ENCODE measurements at places on chromosomes 6 and 20.

DNA sequence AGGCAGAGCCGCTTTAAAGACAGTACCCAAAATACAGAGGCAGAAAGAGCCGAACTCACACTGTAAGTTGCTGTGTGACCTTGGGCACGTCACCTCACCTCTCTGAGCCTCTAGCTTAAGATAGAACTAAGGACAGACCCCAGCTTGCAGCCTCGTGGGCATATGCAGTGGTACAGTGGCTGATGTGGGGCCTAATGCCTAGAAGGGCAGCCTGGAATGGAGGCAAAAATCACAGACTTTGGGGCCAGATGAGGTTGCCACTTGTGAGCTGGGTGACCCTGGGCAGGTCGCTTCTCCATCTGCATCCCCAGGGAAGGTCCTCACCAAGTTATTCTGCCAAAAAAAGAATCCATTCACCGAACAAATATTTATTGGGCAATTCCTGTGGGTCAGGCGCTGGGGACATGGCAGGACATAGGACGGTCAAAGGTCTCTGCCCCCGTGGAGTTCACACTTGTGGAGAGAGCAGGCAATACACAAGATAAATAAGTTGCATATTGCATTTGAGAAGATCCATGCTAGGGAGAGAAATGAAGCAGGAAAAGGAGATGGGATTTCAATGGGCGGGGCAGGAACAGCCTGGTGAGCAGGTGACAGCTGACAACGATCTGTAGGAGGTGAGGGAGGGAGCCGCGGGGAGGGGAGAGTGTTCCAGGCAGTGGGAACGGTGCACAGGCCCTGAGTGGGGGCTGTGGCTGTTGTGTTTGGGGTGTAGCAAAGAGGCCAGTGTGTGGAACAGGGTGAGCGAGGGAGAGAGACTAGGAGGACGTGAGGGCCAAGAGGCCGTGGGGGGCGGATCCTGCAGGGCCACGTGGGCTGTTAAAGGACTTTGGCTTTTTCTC is 115.2 kb downstream of the CEBPB start:
- no peak for DNase-seq

DNA sequence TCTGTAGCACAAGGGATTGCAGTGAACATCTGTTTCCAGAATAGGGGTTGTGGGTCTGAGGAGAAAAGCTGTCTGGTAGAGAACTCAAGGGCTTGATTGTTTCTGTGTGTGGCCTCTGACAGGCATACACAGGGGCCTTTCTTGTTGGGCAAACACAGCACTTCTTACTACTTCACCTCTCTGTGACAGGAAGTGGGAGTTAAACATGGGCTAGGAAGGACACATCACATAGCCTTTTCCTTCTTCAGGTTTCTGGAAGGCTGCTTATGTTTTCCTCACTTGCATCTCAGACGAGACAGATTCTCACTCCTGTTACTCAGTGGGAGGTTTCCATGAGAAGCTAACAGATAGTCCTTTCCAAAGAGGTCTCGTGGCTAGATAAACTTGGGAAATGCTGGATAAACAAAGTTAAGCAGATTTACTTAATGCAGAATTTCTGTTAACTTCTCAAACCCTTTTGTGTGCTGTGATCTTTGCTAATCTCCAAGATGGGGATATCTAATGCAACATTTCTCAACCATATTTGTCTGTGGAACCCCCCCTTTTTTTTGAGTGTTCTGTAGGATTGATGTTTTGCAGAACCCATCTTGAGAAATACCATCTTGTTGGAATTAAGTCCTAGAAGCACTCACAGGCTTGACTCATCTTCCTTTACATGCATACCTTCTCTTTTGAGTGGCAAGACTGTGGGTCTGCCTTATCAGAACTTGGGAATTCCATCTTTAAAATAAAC is 41.9 kb upstream of the RNF8 start:
- no peak for DNase-seq

DNA sequence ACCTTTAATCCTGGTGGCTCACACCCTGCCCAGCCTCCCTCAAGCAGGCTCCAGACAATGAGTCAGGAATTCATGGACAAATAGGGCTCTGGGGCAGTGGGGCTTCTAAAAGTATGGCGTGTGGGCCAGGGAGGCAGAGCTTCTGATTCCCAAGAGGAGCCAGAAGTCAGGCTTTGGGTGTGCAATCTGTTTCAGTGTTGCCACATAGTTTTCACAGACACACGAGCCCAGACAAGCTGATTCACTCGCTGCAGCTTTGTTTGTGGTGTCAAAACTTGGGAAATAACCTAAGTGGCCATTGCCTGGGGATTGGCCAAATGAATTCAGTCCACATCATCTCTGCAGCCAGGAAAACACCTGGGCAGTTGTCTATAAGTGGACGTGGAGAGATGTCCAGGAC is 9.2 kb downstream of the PEDS1 start:
- peak; percentile 95 for DNase-seq

- DNase-seq, result no peak
Observed at GRCh38 chr20:34705397-34706301, 1.5 kb downstream of the TP53INP2 start.

DNA sequence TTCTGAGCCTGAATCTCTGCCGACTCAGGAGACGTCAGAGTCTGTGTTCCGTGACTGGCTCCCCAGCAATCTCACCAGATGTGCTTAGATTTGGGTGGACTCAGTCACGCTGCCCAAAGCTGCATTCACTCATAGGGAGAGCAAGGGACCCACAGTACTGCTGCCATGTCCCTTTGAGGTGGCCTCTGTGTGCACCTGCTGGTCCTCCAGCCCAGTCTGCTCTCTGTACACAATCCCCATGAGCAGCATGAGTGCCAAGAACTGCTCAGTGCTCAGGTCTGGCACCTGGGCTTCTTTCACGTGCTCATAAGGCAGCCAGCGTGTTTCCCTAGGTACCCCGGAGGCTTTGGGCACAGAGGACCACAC is 44.2 kb upstream of the TIAM2 start:
- no peak for DNase-seq

GRCh38 chr6:93468291-93468690 is 48.9 kb upstream of the EPHA7 start:
- DNase-seq, result no peak

DNA sequence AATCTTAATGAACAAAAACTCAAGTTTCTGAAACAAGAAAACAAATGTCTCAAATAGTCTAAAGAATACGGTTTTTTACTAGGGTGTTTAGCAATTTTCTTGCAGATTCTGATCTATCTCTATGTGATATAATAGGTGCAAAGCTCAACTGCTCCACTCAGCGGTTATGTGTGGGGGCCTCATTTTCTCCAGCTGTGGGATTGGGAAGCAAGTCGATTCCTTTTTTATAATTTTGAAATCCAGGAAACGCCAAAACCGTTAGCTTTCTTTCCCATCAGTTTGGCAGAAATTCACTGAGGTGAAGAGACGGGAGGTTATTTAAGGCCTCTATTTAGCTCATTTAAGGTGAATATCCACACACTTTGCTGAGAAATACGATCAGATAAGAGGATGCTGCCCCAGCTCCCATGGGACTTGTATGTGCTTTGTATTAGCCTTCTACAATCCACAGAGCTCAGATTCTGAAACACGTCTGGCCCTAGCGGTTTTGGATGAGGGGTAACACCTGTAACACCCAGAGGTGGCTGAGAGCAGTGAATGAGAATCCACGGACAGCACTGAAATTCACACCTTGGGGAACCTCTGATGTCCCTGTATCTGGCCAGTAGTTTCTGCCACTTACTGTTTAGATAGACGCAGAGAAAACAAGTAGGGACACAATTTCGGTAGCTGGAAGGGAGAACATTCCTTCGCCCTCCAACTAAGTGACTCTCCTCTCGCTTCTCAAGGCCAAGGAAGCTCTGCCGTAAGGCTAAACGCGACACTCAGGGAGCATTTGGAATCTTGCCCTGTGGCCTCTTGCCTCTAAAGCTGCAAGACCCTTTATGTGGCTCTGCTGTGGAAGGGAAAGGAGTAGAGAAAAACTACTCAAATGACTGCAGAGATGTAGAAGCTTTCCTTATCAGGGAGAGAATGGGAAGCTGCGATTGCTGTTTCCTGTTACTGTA is 6.5 kb upstream of the BCAS4 start:
- peak; percentile 53 for DNase-seq

DNA sequence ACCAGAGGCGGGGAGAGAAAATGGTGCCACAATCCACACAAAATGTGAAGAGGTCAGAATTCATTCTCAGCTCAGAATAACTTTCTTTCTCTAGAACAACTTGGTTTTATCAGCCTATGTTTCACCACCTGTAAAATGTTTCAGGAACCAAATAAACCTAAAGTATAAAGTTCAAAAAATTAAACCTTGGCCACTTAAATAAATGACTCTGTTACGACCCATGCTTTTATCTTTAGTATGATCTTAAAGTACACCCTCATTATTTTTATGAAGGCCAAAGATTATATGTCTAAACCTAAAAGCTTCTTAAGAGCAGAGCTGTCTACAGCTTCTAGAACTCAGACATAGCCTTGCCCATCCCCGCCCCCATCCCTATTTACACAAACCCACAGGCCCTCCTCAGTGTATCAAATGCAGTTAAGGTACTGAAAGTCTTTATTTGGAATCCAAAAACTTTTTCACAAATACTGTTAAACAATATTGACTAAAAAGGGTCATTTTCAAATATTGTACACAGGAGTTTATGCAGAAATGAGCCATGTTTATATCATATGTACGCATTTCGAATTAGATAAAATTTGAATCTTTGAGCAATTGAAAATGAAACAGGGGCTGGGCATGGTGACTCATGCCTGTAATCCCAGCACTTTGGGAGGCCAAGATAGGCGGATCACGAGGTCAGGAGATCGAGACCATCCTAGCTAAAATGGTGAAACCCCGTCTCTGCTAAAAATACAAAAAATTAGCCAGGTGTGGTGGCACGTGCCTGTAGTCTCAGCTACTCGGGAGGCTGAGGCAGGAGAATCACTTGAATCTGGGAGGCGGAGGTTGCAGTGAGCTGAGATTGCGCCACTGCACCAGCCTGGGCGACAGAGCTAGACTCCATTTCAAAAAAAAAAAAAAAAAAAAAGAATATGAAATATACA is 5.7 kb upstream of the NHSL1 start:
- DNase-seq, result no peak

GRCh38 chr6:3887150-3887700 is 38.1 kb downstream of the FAM50B start:
- DNase-seq, result no peak

DNA sequence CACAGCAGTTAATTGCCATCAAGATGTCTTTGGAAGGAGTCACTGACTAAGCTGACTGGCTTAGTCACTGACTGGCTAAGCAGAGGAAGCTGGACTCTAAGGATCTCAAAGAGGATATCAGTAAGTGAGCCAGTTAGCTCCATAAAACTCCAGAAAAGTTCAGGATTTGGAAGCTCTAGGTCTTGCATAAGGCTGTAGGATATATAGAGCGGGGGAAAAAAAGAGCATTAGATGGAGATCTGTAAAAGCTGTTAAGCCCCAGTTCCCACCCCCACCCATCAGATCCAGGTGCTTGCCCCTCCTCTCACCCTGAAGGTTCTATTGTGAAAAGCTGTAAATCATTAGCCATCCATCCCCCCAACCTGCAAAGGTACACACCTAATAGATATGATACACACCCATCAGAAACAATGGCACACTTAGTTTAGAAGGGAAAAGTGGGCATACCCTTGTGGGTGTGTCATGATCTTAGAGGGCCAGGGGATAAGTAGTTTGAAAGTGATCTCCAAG is 32.2 kb downstream of the CARMIL1 start:
- DNase-seq, result no peak

DNA sequence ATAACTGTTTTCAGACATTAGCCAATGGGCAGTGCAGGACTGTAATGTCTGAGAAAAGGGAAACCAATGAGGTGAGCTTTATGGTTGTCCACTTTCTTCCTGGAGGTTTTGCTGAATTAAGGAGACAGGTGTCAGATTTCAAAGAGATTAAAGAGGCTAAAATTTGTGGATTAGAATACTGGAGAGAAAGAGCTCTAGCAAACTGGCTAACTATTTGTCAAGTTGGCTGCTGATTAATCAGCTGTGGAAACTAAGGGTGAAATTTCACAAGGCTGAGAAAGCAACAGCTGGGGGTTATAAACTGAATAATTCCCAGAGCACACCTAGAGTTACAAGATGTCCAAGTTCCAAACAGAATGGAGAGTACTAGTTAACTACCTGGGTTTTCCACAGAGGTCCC is 198.9 kb downstream of the TBC1D32 start:
- no peak for DNase-seq

GRCh38 chr6:25018568-25018954 is 82.8 kb upstream of the RIPOR2 start:
- no peak for DNase-seq

DNA sequence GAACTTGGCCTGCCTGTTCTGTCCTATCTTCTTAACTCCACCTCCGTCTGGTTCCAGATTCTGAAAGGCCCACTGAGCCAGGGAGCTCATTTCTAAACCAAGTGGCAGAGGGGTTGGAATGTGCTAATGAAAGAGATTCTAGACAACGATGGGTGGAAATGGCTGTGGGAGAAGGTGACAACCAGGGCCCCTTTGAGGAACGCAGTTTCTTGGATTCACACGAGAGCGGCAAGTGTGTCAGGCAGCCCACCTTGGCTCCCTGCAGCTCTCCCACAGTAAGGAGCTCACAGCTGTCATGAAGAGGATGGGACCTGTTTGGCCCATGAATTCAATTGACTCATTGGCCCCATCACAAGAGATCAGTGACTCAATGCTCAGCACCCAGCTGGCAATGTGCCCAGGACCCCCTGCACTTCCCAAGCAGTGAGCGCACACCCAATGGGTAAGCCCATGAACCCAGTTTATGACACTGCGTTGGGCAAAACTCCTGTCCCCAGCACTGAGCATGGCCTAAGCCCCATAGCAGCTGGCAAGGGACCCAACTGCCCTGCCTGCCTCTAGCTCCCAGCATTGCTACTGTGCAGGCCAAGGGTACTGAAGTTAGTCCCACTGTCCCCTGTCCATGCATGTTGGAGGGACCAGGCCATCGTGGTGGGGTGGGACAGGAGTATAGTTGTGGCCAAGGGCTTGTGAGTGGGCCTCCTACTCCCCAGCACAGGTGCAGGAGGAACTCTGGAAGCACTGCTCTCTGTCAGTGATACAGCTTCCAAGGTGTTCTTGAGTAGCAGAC is 16.4 kb downstream of the MRPS18A start:
- DNase-seq, result no peak

DNA sequence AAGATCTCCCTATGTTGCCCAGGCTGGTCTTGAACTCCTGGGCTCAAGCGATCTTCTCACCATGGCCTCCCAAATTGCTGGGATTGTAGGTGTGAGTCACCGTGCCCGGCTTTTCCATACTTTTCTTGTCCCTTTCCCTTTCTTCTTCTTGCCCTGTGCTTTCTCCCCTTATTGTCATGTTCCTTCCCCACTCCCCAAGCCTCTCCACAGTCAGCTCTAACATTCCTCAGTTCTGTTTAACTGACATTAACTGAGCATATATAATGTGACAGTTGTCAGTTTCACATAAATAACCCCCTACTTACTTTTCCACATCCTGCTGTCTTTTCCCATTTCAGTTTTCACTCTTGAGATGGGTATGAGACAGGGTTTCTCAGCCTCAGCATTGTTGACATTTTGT is 9.5 kb upstream of the RNF8 start:
- no peak for DNase-seq

GRCh38 chr6:142805042-142805441 is 139.9 kb downstream of the HIVEP2 start:
- DNase-seq, result no peak

DNA sequence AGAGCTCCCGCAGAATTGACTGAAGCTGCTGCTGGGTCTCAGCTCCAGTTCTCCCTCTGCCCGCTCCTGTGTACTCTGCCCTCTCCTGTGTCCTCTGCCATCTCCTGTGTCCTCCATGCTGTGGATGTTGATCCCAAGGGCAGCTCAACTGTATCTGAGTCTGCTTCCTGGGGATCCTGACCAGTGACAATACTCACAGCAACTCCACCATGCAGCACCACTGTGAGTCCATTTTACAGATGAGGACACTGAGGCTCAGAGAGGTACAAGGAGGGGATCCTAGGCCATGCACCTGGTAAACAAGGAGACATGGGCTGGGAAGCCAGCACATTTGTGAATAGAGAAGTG is 8.6 kb downstream of the TP53RK start:
- DNase-seq, result no peak

Measured in AG04450 (cell line).